Muscle of back (tissue), 13 donors: ENCODE measurements at places on chromosomes 3 and 15.

DNA sequence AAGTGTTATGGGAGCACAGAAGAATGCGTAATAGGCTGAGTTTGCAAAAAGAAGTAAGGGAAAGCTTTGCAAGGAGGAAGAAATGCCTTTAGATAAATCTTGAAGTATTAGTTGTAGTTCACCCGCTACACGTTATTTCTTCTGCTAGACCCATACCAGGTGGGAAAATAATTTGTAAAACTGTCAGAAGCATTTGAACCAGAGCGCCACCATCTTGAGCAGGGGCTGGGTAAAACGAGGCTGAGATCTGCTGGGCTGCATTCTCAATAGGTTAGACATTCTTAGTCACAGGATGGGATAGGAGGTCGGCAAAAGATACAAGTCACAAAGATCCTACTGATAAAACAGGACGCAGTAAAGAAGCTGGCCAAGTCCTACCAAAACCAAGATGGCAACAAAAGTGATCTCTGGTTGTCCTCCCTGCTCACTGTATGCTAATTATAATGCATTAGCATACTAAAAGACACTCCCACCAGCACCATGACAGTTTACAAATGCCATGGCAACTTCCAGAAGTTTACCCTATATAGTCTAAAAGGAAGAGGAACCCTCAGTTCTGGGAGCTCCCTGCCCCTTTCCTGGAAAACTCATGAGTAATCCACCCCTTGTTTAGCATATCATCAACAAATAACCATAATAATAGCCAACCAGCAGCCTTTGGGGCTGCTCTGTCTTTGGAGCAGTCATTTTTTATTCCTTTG is 50.0 kb upstream of the ZNF280D start:
- DNase-seq = no peak

GRCh38 chr3:144549166-144549565 is 577.5 kb downstream of the DIPK2A start:
- DNase-seq = no peak

- DNase-seq = no peak
Observed at GRCh38 chr3:124785973-124786372, 55.7 kb downstream of the UMPS start.

- no peak for DNase-seq
Observed at GRCh38 chr3:2485027-2485375, 386.3 kb downstream of the CNTN4 start.

- no peak for DNase-seq
Observed at GRCh38 chr3:39971559-39972031, 162.2 kb downstream of the MYRIP start.

DNA sequence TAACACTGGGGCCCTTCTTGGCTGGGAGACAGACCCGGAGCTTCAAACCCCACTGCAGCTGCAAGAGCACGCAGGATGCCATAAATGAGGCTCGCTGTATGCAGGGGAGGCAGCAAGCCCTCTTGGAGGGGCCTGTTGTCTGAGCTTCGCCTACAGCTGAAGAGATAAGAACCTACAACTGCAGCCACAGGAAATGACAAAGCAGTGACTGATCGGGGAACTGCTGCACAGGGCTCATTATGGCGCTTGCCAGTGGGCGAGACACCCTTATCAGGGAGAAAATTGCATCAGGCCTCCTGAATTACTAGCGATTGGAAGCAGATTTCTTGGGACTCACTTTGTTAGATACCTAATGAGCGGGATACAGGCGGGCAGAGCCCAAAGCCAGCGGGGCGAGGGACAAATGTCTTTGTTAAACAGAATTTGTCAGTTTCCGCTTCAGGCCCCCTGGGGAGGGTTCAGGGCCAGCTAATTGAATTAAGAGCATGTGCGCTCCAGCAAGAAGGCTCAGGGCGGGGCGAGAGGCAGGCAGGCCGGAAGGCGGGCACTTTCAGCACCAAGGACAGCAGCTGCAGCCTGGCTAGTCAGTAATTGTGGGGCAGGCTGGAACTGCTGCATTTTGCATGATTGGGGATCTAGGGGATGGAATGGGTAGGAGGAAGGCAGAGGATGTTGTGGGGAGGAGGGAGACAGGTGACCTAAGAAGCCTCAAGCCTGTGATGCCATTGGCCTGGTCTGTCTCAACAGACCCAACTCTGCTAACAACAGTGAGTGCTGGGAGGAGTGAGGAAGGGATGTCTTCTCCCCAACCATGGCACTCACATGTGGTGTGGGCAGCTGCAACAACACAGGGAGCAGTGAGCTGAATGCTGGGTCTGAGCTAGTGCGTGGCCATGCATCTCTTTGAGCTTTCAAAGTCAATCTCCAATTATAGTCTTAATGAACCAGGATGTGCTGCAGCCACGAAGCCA is 55.3 kb downstream of the CCDC33 start:
- DNase-seq = peak; percentile 70

- DNase-seq = no peak
Observed at GRCh38 chr3:98806521-98806920, 43.4 kb downstream of the ST3GAL6 start.

GRCh38 chr15:92091155-92091734 is 237.7 kb downstream of the SLCO3A1 start:
- peak; percentile 11 for DNase-seq

DNA sequence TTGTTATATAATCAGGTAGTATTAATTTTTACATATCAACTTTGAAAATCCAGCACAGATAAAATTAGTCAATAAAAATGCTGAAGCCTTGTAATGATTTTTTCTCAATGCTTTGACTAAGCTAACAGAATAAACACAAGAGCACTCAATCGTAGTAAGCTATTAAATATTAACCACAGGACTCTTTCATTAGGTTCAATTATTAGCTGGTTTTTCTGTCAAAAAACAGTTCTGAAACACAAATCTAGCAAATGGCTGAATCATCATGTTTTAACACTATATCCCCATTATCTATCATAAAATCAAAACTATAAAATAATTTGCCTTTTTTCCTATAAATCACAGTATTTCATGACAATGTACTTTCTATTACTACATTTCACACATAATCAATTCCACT is 69.6 kb downstream of the PLOD2 start:
- no peak for DNase-seq

- DNase-seq = no peak
Observed at GRCh38 chr3:147159141-147159540, 247.2 kb downstream of the ZIC4 start.

GRCh38 chr3:72100080-72100511 is 315.1 kb upstream of the PROK2 start:
- no peak for DNase-seq

DNA sequence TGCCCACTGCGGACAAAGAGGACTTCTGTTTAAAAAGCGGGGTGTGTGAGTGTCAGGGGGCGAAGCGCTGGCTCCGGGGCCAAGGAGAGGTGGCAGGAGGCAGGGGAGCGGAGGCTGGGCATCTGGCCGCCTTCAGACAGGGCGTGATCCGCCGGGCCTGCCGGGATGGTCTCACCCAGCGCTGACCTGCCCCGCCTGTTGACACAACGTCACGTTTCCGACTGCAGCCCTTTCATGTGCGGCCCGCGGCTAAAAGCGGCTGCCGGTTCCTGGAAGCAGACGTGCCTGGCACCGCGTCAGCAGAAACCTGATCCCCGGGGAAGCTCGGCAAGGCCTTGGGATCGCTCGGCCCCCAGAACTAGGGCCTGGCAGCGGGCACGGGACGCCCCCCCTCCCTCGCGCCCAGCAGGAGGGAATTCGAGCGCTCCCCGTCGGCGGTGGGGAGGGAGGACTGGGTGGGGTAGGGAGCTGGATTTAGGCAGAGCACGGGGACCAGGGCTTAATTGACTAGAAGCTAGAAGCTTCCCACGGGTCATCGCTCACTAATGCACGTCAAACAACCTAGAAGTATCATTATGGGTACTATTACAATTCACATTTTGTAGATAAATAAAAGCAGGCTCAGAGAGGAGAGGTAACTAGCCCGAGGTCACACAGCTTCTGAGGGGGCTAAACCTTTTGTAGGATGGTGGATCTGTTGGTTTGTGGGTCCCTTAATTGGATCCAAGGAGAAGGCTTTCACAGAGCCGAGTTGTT is 7.7 kb downstream of the BHLHE40 start:
- DNase-seq = peak; percentile 94

DNA sequence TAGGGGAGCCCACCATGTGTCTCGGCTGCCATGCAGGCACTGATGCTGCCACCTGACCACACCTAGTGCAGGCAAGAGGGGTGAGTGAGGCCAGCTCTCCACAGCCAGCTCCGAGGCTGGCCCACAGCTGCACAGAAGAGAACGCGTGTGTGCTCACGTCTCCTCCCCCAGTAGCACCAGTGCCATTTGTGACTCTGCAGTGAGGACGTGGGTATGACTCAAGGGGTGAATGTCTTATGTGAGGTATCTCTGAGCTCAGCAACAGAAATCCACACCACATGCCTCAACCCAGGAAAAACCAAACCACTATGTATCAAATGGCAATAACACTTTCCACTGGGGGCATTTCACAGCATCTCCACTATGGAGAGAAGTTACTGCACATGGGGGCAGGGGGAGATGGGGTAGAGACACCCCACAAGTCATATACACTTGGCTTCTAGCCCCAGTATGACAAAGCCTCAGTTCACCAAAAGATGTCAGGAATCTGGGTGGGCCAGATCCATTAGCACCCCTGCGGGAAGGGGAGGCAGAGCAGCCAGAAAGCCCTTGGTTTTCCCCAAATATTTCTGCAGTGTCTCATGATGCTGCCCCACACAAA is 87.6 kb downstream of the LRIG1 start:
- peak; percentile 90 for DNase-seq

DNA sequence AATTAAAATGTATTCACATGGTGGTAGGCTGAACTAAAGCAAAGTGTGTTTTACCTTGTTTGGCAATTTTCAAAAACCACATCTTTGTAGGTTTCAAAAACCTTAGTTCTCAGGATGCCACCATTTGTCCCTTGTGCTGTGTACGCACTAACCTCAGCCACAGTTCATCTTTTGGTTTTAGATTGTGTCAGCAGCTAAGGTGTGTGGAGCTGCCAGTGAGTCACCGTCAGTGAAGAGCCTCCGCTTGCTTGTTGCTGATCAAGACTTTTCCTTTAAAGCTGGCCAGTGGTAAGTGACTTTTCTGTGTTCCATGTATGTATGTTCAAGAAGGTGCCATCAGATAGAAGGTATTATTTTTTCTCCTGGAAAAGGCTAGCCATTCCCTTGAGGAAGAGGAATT is 21.1 kb downstream of the OXNAD1 start:
- no peak for DNase-seq

DNA sequence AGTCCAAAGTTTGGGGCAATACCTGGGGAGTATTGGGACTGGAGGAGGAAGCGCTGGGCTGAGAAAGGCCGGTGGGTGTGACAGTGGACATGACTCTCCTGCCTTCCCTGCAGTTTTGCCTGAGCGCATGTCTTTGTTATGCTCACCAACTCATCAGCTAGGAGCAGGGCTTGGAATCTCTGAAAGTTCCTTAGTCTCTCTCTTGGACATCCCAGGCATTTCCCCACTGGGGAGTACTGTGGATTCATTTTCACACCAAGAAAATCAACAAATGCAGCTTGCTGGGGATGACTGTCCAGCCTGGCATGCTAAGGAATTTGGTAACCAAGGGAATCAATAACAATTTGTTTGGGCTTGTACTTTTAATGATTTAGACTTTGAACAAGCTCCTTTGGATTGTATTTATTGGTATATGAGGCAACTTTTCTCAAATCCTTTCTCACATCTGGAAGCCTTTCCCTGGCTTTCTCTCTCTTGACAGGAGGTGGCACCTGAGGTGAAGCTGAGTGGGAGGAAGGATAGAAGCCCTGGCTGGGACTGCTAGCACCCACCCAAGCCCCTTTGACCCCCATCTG is 48.5 kb upstream of the CHST2 start:
- no peak for DNase-seq

DNA sequence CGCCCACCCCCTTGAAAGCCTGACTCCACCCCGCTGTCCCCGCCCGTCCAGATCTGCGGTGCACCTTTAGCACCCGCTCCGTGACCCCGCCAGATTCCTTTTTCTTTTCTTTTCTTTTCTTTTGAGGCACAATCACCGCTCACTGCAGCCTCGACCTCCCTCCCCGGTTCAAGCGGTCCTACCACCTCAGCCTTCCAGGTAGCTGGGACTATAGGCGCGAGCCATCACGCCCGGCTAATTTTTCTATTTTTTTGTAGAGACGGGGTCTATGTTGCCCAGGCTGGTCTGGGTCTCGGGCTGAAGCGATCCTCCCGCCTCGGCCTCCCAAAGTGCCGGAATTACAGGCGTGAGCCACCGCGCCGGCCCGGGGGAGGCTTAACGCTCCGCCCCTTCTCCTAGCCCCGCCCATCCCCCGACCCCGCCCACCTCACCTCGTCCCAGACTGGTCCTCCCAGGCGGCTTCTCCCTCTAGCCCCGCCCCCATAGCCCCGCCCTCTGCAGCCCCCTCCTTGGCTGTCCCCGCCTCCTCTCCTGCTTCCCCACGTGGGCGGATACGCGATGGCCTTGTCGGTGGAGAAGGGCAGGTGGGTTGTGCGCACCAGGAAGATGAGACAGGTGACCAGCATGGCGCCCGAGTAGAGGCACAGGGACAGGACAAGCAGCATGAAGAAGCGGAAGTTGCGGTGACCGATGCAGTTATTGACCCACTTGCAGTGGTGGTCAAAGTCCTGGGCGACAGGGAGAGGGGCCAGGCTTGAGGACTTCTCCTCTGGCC is 3.2 kb downstream of the ZDHHC19 start:
- no peak for DNase-seq

DNA sequence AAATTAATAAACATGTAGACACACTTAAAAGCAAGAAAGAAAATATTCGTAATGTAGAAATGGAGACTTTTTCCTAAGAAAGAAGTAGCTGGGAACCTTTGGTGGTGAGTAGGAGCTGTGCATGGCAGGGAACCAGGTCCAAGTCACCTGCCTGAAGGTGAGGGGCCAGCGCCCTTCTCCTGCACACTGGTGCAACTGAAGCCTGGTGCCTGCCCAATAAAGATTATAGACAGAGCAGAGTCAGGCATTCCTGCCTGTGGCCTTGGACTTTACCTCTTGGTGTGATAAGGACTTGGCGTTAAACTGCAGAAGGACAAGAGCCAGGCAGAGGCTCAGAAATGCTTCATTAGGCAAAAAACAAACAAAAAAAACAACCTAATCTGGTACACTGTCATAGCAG is 14.2 kb downstream of the CFAP91 start:
- no peak for DNase-seq

DNA sequence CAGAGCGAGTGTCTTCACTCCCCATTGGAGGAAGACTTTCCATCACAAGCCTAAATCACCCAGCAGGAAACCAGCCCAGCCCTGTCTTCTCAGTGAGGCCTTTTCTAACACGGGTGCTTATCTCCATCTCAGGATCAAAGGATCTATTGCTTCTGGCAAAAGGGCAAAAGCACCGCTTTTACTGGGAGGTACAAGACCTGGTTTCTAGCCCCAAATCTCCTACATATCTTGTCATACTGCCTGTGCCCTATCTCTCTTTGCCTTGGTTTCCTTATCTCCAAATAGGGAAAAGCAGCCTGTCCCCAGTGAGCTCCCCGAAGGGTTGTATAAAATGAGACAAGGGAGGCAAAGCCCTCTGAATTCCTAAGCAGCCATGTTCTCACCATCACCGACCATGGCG is 5.2 kb downstream of the GLB1 start:
- DNase-seq = no peak

DNA sequence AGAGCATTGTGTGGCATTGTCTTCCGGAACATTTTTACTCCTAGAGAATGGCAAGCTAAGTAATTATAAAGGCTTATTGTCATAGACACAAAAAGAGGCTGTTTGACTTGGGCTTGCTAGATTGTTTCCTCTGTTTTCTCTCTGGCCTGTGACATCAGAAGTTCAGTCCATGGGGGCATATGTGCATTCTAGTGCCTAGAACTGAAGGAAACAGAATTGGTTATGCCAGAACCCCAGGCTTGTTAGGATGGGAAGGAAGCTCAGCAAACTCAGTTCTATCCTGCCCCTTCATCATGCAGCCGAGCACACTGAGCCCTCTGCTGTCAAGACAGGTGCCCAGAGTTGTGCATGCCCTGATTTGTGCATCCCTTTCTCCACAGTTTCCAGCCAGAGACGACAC is 131.3 kb downstream of the PDE8A start:
- no peak for DNase-seq

GRCh38 chr3:31768479-31769125 is 212.5 kb downstream of the OSBPL10 start:
- DNase-seq = peak; percentile 64
